Activated CD4-positive, alpha-beta T cell treated with anti-CD3 and anti-CD28 coated beads, Interleukin-2, amount 50 U/mL, for 4 hours (primary cell): ENCODE measurements at places on chromosomes 13 and 19.

DNA sequence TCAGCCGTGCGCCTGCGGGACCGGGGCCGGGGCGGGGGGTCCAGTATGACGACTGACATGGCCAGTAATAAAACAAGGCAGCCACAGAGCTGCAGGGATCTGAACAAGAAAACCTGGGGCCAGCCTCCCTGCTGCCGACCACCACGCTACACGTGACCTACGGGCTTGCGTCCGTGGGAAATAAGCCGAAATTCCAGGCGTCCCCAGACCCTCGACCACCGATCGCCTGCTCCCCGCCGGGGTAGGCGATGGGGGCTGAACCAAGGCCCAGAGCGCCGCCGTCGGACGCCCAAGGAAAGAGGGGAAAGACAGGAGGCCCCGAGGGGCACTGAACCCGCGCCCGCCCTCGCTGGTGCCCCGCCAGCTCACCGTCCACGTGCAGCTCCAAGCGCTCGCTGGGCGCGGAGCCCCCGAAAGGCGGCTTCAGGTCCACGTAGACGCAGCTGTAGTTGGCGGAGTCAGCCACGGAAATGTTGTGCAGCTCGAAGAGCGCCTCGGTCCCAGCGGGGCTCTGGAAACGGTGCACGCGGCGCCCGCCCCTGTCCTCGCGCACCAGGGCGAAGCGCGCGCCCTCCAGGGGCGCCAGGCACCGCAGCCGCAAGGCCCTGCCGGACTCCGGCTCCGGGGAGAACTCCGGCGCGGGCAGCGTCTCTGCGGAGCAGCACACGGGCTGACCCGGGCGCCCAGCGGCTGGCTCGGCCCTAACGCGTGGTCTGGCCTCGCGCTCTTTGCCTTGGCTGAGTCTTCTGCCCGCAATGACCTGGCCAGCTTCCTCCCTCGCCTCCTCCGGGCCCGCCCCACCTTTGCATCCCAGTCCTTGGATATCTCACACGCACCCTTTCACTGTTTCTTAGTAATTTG, 3.1 kb downstream of the A1BG start:
- no peak for DNase-seq

DNA sequence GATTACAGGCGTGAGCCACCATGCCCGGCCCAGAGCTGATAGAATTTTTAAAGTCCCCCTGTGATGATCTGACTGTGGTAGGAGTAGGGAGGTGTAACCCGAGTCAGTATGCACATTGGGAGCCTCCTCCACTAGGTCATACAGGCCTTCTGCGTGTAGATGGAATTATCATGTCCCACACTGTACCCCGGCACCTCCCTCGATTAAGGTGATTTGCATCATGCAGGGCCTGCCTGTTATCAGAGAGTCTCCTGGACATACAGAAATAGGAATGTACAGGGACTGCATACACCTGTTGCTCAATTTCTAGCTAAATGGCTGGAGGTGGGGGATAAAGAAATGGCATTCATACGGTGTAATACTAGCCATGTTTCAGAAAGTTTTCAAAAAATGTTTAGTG, 922 bp upstream of the ERVK3-1 start:
- no peak for DNase-seq

GRCh38 chr13:92297971-92298942, 899.8 kb downstream of the GPC5 start:
- no peak for DNase-seq

DNA sequence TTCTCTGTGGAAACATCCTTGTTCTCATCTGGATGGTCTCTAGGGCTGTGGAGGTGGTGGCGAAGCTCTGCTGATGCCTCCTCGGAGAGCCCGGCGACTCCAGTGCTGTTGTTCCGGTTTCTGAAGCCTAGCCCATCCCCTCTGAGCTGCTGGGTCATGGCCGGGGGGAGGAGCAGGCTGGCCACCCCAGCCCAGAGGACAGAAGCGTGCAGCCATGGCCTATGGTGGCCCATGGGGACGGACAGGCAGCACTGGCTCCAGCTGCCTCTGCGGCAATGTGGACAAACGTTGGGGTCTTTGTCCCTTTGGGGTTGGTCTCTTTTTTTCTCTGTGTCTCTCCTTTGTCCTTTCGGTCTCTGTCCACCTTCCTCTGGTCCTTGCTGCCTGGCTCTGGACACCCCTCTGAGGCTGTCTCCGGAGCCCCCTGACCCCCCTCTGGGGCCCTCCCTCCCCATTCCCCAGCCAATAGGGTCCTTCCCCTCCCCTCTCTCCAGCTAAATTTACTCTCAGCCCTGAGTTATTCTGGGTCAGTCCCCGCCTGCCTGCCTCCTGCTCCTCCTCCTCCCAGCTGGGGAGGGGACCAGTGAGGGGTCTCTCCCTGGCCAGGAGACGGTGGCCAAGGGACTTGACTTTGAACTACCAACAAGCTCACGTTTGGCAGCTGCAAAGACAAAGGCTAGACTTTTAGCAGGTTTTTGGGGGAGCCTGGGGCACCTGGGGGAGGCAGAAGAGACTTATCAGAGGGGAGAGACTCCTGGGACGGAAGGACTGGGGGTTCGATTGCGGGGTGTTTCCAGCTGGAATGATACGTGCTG, at the start of gene HRC:
TSS of gene HRC (minus strand) at position 392 of the 815 bp plus-strand sequence. CDS start at position 233, 159 bp downstream.
- no peak for DNase-seq

DNA sequence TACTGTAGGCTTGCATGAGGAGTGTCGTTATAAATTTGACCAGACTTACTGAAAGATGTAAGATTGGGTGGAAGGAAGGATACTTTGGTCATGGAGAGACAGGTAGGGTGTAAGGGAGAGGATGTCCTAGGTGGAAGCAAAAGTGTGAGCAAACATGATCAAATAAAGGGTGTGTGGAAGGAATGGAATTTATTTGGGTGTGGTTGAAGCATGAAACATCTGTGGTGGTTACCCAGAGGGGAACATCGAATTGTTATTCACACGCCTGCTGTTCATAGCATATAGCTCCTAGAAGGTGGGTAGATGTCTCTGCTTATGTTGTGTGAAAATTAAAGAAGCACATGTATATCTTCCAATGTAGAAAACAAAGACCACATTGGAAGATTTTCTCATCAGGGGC, 157.7 kb downstream of the ATP8A2 start:
- DNase-seq: no peak

GRCh38 chr13:39910833-39911232, 255.4 kb downstream of the COG6 start:
- no peak for DNase-seq

GRCh38 chr13:51590971-51591627, 6.8 kb downstream of the WDFY2 start:
- DNase-seq: no peak

DNA sequence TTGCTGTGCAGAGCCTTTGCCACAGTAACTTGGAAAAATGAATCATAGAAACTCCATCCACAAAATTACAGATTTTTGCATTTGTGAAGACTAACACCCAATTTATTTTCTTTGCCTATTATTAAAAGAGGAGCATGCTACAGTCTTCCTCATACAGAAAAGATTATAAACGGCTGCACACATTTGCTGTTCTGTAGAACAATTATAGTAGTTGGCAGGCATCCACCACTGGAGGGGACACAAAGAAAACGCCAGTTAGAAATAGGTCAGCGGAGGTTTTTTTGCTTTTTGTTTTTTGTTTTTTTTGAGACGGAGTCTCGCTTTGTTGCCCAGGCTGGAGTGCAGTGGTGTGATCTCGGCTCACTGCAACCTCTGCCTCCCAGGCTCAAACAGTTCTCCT, 51.6 kb downstream of the SACS start:
- no peak for DNase-seq

GRCh38 chr19:2164020-2164998, 576 bp downstream of the DOT1L start:
- DNase-seq: peak; percentile 22

- peak; percentile 60 for DNase-seq
Measured at GRCh38 chr19:861756-862580, 2.5 kb downstream of the CFD start.

DNA sequence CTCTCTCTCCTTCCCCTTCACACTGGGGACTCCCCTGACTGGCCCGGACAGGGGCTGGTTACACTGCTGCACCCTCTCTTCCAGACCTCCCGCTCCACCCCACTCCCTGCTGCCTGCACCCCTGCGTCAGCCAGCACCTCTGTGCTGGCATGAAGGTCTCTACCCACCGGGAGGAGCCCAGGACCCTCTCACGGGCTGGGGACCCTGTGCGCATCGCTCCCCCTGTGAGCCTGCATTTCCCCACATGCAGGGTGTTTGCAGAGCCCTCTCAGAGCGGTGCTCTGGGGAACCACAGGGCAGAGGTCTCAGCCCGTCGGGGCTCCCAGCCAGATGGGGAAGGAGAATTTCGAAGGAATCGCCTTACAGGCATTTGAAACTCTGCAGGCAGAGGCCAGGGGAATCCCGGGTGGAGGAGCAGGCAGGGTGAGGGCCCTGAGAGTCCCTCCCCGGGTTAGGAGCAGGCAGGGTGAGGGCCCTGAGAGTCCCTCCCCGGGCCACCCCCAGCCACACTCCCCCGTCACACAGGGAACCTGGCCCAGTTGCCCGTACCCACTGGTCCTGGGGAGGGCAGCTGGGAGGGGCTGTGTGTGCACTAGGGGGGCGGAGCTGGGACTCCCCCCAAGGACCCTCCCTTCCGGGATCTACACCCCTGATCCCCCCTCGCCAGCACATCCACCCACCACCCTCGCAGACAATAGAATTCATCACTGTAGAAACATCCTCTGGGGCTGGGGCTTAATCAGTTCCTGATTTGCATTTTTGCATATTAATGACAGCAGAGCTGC, 16.3 kb upstream of the TCF3 start:
- DNase-seq: no peak

GRCh38 chr19:3976495-3977241, 5.8 kb upstream of the DAPK3 start:
- DNase-seq: no peak

DNA sequence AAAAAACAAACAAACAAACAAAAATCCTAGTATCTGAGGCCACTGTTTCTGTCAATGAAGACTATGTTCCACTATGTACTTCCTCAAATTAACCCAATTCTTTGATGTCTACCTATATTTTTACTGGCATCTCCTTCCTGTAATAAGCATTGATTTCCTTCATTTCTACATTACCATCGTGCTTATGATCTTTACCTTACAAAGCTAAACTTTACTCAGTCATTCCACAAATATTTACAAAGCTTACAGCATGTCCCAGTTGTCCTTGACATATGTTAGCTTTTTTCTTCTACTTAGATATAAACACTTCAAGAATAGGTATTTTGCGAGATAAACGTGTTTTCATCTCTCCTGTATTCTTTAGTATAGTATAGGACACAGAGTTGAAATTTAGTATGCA, 1090.9 kb downstream of the PCDH9 start:
- DNase-seq: no peak

DNA sequence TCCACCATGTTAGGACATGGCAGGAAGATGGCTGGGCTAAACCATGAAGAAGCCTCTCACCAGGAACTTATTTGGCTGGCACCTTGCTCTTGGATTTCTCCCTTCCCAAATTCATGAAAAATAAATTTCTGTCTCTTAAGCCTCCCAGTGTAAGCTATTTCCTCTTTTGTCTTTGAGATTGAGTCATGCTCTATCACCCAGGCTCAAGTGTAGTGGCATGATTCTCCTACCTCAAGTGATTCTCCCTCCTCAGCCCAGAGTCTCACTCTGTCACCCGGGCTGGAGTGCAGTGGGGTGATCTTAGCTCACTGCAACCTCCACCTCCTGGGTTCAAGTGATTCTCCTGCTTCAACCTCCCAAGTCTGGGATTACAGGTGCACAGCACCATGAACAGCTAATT, 12.6 kb downstream of the ZNF888 start:
- DNase-seq: no peak

DNA sequence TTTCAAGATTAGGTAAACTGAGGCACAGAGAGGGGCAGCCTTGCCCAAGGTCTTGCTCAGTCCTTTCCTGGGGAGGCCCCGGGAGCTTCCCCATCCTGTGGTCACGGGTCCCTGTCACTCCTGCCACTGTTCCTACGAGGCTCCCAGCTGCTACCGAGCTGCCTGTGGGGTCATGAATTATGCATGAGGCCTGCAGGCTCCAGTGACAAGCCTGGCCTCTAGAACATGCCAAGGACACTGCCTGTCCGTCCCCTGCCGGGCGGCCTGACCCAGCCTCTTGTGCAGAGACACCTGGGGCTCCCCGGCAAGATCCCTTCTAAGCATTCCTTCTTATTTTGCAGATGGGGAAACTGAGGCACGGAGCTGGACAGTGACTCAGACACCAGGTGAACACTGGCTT, 2.7 kb downstream of the FCHO1 start:
- no peak for DNase-seq

DNA sequence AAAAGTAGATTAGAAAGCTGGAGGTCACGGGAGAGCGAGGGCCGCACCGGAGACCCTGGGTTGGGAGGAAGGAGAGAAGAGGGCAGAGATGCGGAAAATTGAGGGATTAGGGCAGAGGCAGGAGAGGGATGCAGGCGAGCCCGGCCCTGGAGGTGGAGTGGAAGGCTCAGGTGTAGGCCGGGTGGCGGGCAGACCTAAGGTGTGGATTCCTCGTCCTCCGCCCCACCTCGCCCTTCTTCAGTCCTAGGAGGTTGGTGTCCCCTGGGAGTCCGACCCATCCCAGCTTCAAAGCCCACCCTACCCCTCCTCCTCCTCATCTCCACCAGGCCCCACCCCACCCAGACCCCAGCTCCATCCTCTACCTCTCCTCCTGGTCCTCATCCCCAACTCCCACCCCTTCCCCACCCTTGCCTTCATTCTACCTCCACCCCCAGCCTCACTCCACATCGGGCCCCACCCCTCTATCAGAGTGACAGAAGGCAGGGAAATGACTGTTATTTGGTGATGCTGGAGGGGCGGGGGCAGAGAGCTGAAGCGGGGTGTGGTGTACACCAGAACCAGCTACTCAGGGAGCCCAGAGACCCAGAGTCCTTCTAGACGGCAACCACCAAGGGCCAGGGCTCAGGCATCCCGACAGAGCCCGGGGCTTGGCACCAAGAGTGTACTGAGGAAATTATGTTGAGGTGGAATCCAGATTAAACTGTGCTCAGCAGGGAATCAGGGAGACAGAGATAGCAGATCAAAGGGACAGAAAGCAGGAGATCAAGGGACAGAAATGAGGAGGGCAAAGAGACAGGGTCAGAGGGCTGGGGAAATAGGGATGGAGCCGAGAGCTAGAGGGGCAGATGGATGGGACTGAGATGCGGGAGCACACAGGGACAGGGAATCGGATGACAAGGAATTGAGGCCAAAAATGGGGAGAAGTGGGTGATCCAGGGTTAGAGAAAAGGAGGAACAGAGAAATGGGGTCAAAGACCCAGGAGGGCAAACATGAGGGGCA, 6.4 kb downstream of the ERFL start:
- DNase-seq: no peak

DNA sequence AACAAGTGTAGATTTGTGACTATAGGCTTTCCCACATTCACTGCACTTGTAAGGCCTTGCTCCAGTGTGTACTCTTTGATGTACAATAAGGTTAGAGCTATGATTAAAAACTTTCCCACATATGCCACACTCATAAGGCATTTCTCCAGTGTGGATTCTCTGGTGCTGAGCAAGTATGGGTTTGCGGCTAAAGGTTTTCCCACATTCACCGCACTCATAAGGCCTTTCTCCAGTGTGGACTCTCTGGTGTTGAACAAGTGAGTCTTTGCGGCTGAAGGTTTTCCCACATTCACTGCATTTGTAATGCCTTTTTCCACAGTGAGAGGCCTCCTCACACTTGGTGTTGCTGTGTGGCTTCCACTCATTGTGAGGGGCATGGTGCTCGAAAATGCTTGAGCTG, 3.7 kb downstream of the ZNF772 start:
- no peak for DNase-seq
